T follicular helper cell (primary cell): ENCODE measurements at places on chromosomes 1 and 21.
A peak's percentile ranks its signal among the peaks of the same experiment; 100 is the strongest.

DNA sequence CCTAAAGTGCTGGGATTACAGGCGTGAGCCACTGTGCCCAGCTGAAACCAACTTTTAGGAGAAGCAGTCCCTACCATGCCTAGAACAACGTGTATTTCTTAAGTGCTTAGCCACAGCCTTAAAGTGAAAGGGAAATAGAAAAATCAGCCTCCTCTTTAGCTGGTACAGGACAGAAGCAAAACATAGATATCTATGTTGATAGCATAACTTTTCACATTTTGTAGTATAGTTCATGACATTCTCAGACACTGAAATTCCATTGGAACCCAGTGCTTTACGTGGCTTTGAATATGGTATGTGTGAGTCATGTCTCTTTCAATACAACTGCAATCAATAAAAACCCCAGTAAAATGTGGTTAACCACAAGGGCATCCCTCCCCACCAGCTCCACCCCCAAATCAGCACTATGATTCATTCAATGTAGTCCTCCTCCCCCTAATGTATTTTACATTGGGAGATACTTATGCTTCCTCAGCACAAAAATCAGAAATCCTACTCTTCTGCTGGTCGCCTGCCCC lies 32.1 kb downstream of the TGFB2 start:
- DNase-seq, result peak; percentile 7

- no peak for DNase-seq
These were observed 102.3 kb downstream of the OSBPL9 start for GRCh38 chr1:51719146-51719545.

- no peak for DNase-seq
These were observed 182.6 kb downstream of the DPYD start for GRCh38 chr1:97738270-97738669.

DNA sequence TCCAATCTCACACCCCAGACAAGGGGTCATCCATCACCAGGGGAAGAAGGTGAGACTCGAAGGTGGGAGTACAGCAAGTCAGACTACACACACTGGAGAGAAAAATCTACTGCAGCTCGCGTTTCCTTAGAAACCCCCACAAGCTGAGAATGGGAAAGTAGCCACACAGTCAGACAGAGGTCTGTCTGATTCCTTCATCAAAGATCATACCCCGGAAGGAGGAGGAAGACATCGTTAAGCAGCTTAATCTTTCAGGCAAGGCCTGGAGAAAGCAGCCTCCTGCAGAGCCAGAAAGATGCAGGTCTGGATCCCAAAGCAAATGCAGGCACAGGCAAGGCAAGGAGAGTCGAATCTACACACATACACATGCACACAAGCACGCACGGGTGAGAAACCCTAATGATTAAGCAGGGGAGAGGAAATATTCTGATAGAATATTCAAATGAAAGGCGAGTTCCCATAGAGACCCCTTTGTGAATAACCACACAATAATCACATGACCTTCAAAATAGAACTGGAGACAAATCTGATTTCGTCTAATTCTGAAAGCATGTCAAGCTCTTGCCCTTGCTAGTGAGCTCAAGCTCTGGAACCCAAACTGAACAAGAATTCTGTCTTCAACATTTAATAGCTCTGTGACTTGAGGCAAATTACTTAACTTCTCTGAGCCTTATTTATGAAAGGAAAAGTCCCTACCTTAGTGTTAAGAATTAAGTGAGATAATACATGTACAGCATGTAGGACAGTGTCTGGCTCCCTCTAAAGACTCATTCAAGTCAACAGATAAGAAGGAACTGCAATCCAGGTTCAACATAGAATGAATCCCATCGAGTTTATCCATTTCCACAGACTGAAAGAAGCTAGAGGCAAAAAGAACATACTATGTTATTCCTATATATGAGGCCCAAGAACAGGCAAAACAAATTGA lies 387.8 kb downstream of the OMA1 start:
- no peak for DNase-seq

DNA sequence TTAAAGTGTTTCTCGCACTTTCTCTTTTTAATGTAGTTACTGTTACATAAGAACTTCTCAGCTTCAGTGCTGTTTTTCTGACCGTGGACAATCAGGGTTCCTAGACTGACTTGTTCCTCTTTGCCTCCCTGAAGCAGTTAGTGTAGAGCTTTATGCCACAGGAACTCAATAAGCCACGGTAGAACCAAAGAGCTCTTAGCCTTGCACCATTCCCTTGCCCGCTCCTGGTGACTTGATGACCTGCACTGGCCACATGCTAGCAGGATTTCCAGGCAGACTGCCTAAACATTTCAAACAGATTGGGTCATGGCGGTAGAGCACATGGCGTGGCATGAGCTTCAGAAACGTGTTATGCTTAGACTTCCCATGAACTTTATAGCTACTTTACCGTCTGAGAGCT lies 18.8 kb upstream of the FASLG start:
- no peak for DNase-seq

DNA sequence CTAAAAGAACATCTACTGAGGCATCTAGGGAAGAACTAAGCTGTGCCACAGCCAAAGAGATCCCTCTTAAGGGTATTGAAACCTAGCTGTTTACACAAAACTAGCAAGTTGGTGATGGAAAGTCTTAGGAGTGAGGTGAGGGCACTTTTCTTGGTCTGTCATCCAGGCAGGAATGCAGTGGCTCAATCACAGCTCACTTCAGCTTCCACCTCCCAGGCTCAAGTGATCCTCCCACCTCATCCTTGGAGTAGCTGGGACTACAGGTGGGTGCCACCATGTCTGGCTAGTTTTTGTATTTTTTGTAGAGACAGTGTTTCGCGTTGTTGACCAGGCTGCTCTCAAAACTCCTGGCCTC lies 2.4 kb downstream of the PLEKHO1 start:
- no peak for DNase-seq

GRCh38 chr1:153659656-153660055 lies 1.2 kb downstream of the SNAPIN start:
- no peak for DNase-seq

DNA sequence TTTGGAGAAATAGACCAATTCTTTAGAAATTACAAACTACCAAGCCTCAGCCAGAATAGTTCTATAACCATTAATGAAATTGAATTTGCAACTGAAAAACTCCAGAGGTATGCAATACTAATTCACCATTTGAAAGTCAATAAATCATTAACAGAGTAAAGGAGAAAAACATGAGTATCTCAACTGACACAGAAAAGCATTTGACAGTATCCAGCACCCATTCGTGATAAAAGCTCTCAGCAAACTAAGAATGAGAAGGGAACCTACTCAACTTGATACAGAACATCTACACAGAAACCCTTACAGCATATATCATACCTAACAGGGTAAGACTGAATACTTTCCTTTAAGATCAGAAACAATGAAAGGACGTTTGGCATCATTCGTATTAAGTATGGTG lies 54.3 kb downstream of the ST6GALNAC5 start:
- DNase-seq, result no peak

GRCh38 chr1:98949166-98949565 lies 55.5 kb downstream of the PLPPR5 start:
- DNase-seq, result no peak

- DNase-seq, result no peak
These were observed 14.5 kb downstream of the ICMT start for GRCh38 chr1:6221210-6221784.

GRCh38 chr1:170095976-170096748 lies 21.7 kb upstream of the KIFAP3 start:
- DNase-seq, result no peak

DNA sequence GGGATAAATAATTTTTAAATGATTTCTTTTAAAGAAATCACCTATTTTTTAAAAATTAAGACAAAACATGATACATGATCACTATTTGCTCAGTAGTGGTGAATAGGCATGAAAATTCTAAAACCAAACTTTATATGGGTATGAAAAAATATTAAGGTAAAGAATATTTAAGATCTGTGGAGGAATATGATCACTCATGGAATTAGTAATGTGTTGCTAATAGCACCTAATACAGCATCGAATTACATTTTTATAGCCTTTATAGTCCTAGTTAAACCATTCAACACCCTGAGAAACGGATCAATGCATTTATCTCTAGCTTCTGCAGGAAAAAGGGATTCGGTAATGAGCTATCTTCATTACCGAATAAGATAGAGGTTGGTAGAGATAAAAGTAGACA lies 373.9 kb downstream of the LRRIQ3 start:
- no peak for DNase-seq

- no peak for DNase-seq
These were observed 67.8 kb downstream of the RGS2 start for GRCh38 chr1:192876633-192877032.

GRCh38 chr1:113998361-113998760 lies 19.1 kb downstream of the OLFML3 start:
- DNase-seq, result no peak

DNA sequence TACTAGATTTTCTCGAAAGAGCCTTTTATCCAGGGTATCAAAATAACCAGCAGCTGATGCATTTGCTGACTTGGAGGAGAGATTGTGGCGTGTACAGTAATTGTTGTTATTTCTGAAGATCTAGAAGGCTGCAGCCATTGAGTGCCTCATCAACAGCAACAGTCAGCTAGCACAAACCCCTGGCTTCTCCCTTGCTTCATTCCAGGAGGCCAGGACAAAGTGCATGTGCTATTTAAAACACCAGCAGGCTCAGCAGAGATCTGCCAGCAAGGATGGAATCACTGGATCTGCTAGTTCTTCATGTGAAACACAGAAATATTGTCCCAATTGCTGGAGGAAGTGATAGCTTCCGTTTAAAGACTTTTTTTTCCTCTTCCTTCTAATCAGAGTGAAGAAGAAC lies 2.8 kb upstream of the NGF start:
- no peak for DNase-seq

GRCh38 chr1:22236166-22236565 lies 93.3 kb upstream of the WNT4 start:
- no peak for DNase-seq

GRCh38 chr1:30427545-30427944 lies 295.8 kb downstream of the MATN1 start:
- no peak for DNase-seq

- no peak for DNase-seq
These were observed 33.7 kb upstream of the ARF1 start for GRCh38 chr1:228048659-228049298.

GRCh38 chr1:48645883-48646282 lies 130.8 kb downstream of the BEND5 start:
- no peak for DNase-seq

DNA sequence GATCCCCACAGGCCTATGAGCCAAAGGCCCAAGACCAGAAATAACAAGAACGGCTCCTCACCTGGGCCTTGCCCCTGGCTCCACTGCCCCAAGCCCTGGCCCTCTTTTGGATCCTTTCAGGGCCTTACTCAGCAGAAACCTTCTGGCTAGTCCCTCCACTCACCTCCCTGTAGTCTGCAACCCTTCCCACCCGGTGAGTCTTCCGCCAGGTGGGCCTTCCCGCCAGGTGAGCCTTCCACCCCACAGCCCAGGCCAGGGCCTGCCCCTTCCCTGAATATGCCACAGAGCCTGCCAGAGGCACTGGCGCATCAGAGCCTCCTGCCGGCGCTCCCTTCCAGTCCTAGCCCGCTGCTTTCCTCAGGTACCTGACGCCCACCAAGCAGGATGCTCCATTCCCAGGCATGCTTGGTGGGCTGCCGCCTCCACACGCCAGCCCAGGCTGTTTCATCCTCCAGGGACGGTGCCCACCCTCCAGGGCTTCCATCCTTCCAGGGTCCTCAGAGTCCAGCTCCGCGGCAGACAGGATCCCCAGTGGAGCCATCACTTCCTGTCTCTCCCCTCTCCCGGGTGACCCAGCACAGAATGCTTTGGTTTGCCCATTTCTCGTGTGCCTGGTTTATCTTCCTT lies 20.9 kb downstream of the LHX4 start:
- DNase-seq, result no peak

GRCh38 chr1:43546388-43547100 lies 15.9 kb downstream of the PTPRF start:
- no peak for DNase-seq

DNA sequence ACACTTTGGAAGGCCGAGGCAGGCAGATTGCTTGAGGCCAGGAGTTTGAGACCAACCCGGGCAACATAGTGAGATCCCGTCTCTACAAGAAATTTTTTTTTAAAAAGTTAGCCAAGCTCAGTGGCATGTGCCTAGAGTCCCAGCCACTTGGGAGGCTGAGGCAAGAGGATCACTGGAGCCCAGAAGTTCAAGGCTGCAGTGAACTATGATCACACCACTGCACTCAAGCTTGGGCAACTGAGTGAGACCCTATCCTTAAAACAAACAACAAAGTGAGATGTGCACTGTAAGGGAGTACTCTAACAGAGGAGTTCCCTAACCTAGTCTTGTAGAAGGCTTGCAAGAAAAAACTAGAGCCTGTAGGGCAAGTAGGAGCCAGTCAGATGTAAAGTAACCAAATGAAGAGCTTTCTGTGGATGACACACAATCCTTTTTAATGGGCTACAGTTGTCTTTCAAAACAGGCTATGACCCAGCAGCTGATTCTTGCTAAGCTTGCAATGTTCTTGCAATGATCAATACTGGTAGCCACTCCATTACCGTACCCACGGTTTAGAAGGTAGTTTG lies 38.0 kb upstream of the SRP9 start:
- DNase-seq, result no peak

DNA sequence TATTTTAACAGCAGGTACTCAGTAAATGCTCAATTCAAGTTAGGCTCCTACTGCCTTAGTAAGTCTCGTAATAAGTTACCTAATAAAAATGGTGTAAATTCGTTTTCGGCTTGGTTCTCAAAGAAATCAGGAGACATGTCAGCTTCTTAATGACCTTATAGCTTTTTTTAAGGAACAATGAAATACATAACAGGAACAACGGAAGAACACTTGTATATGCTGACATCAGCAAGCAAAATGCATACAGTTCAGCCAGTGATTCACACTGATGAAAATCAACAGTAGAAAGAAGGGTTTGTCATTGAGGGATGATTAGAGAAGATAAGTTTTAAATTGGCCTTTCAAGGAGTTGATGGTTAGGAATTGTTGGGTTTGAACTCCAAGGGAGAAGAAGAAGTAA lies 13.3 kb downstream of the RPTN start:
- no peak for DNase-seq

DNA sequence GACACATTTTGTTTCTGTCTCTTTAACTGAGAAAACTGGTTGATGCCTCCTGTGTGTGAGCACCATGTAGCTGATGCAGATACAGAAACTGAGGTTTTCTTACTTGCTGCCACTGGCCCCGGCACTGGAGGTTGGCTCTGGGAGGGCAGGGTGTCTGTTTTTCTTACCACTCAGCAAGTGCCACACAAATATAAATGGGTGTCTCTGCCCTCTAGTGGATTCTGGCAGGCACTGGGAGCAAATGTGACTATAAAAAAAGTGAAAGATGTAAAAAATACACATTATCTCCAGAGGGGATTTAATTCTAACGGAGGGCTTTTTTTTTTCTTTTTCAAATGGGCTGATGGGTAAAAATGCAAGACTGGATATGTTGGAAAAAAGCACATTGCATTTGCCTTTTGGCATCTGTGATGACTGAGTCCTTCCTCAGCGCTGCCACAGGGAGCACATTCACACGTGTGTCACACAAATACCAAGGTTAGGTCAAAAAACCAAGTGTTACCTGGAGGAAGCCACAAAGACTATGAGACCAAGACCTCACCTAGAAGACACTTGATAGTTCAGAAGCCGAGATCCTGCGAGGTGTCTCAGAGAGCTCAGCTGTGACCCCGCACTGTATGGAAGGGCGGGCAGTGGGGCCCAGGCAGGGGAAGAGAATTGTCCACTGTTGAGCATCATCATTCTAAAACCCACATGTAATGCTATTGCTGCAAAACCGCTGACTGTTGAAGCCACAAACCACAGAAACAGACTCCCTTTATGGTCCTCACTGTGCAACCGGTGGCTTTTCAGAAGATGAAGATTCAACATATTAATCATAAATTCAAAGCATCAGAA lies 18.9 kb downstream of the PGBD2 start:
- peak; percentile 24 for DNase-seq

GRCh38 chr1:165949335-165950130 lies 122.1 kb downstream of the UCK2 start:
- DNase-seq, result no peak
